ENCODE measurements at places on chromosomes 13 and 19. TPM values are rescaled to one million over a fixed set of nuclear protein-coding genes. Genes with fewer than 3 reads are reported as not detected.

Gene MCF2L
- 20.1 TPM for polyA plus RNA-seq

Gene GPR42
- not detected for polyA plus RNA-seq

Gene METTL21C
- polyA plus RNA-seq: not detected

Gene CELF5
- polyA plus RNA-seq: 0.54 TPM

Gene TNFSF13B
- polyA plus RNA-seq: 3.1 TPM

Measured in small intestine (tissue), 16 donors.